Activated CD8-positive, alpha-beta memory T cell treated with anti-CD3 and anti-CD28 coated beads, Interleukin-2, amount 10 ng/mL, durations not matched to agents 7 days and 5 days (primary cell): ENCODE measurements at places on chromosomes 1 and 21.

DNA sequence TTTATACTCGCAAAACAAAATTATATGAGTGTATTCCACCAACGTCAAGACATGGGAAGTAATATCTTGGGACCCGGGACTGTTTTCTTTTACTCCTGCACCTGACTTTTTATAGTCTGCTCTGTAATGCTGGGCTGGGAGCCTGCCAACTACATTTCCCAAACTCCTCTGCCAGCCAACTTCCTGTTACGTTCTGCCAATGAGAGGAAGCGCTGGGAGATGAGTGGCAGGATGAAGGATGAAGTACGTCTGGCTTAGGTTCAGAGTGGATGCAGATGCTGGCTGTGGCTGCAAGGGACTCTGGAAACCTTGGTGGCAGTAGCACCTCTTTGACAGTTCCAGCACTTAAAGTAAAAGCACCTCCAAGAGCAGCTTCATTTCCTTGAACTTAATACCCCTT, 59.6 kb downstream of the USP24 start:
- DNase-seq = no peak

GRCh38 chr1:209646558-209646957, 5.7 kb downstream of the LAMB3 start:
- no peak for DNase-seq

GRCh38 chr1:180925471-180926051, 12.9 kb downstream of the KIAA1614 start:
- no peak for DNase-seq

GRCh38 chr1:119330466-119331189, 38.0 kb upstream of the HAO2 start:
- no peak for DNase-seq

- DNase-seq = no peak
These were observed 7.3 kb downstream of the KIAA2013 start for GRCh38 chr1:11918799-11919519.

DNA sequence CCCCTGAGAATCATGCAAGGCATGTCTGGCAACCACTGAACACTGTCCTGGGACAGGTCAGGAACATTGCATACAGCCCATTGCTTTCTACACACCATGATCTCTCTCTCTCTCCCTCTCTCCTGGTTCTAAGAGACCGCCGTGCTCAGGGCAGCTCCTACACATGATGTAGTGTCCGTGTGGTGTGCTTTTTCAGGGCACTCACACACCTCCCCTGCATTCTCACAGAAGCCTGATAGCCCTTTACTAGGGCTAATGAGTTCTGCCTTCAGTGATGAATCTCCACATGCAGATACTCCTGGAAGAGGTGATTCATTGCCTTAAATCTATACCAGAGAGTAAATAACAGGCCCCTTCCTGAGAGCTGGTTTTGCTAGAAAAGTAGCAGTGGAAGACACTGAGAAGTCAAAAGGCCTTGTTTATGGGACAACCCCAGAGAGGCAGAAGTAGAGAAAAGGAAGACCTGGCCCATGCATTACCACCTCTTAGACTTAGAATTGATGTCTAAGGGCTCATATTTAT, 7.2 kb upstream of the OLFML2B start:
- no peak for DNase-seq

GRCh38 chr21:45970674-45971615, 10.6 kb upstream of the COL6A1 start:
- DNase-seq = peak; percentile 55

DNA sequence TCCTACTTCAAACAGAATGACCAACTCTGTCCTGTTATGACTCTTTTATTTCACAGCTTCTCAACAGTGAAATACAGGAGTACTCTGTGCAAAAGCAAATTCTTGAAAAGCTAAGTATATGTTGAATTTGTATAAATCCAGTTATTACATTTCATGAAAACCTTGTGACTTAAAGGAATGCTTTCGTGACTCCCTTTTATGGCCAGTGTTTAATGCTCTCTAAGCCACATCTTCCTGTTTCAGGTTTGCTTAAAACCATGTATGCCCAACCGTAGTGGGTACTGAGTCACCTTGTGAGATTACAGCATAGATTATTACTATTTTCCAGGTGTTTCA, 40.2 kb upstream of the KIF1B start:
- peak; percentile 65 for DNase-seq

DNA sequence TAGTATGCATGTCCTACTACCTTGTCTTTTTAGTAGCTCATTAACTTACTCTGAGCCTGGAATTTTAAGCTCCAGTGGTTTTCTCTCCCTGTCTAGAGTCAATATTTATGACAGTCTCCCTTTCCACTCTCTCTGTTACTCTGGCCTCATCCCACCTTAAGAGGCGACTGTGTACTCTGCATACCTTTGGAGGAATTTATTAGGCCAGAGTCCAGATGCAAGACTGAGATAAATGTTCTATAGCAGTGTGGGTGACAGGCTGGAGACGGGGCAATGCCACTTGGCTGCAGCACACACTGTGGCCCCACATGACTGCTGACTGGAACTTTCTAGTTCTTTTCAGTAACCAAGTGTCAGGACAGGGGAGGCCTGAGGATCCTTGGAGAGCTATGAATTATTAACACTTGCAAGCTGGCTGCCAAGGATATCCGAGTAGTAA, 4.1 kb upstream of the PDZK1 start:
- DNase-seq = no peak

DNA sequence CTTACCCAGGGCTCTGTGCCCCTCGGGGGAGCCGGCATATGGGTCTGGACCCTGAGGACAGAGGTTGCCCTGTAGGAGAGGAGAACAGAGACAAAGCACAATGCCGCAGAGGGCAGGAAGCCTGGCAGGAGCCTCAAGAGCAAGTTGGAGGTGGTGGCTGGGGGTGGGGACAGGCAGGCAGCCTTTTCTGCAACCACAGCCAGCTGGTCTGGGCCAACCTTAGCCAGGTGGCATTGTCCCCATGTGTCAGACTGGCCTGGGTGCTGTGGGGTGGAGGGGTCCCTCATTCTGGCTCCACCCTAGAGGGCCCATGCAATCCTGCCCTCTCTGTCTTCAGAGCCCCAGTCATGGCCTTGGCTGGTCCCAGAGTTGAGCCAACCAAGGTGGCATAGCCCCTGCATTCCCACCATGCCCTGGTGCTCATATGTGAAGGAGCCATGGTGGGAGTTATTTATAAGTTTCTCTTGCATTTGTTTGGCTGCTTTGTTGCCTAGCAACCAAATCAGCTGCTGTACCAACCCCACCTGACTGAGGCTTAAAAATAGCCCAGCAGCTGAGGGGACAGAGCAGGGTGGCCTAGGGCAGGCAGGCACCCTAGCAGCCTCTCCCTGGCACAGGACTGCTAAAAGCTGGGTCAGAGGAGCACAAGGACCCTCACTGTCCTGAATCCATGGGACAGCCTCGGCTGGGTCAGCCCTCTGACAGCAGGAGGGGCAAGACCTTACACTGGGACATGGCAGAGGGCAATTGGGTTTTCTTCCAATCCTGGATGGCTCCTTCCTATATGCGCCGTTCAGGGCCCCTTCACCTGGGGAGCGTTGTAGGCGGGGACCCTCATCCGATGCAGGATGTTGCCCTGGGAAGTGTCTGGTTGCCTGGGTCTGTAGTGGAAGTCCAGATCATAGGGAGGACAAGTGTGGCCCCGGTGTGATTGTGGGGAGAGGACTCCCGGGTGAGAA, 19.5 kb downstream of the MAP7D1 start:
- no peak for DNase-seq

DNA sequence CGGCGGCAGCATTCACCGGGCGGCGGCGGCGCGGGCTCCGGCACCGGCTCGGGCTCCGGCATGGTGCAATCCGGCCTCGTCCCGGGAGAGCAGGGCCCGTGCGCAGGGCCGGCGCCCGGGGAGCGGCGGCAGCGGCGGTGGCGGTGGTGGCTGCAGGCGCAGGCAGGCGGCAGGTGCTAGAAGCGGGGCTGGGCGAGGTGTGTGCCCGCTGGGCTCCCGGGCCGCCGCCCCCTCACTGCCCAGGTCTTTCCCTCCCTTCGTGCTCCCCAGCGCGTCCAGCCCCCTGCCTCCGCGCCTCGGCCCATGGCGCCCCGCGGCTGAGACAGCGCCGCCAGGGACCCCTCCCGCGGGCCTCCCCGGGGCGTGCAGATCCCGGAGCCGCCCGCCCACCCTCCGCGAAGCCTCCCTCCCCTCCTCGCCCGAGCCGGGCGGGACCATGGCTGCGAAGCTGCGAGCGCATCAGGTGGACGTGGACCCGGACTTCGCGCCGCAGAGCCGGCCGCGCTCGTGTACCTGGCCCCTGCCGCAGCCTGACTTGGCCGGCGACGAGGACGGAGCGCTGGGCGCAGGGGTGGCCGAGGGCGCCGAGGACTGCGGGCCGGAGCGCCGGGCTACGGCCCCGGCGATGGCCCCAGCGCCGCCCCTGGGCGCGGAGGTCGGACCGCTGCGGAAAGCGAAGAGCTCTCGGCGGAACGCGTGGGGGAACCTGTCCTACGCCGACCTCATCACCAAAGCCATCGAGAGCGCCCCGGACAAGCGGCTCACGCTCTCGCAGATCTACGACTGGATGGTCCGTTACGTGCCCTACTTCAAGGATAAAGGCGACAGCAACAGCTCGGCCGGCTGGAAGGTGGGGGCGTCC, 492 bp downstream of the FOXO6 start:
- no peak for DNase-seq

GRCh38 chr1:212458817-212459216, 26.1 kb downstream of the NENF start:
- no peak for DNase-seq

DNA sequence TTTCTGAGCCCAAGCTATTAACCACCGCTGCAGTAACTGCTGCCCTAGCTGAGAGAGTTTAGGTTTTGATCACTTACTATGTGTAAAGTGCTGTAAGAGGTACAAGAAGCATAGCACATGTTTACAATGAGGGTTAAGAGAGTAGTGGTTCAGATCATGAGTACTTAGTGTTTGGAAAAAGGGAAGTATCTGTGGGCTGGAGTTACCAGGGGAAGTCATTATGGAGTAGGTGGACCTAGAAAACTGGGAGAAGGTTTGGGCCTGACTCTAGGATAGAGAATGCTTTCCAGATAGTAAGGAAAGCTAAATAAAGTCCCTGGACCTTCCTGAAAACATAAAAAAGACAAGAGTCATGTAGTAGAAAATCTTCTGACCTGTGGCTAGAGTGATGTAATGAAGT, 149.6 kb upstream of the PLXNA2 start:
- no peak for DNase-seq

- no peak for DNase-seq
These were observed 93.5 kb downstream of the SIK1 start for GRCh38 chr21:43333298-43334062.

DNA sequence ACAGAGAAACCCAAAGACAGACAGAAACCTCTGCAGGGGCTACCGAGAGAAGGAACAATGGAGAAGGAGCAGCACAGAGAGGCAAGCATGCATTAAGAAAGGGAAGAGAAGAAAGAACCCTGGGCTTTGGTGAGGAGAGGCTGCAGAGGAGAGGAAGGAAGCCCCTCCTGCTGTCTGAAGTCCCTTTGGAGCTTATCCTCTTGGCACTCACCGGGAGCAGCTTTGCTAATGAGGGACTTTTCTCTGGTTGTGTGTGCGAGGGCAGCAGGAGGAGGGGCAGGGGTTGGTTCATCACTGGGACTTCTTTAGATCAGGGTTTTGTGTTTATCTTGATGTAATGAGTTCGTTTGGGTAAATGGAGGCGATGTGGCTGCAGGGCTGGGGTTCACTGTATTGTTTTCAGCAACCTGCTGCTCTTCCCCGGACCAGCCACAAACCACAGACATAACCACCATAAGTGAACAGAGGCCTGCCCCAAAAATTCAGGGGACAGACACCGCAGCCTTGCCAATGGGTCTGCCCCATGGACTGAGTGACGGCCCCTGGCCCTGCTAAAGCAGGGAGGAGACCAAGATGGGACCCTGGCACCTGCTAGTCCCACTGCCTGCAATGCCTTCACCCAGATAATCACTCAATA, 100.6 kb downstream of the KCND3 start:
- no peak for DNase-seq

DNA sequence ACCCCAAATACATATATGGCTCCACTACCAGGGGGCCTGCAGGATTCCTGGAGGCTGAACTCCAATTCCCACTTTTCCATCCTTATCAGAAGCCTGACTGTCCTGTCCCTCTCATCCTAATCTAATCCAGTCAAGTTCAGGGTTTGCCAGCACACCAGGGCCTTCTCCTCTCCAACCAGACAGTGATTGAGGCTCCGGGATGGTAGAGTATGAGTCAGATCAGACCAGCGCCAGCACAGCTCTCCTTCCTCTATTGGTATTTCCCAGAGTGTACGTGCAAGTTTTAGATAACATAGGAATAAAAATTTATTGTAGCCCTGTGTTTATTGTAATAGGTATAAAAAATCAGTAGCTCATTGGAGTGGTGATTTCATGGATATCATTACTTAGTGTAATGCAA, 24.5 kb upstream of the RCSD1 start:
- no peak for DNase-seq

DNA sequence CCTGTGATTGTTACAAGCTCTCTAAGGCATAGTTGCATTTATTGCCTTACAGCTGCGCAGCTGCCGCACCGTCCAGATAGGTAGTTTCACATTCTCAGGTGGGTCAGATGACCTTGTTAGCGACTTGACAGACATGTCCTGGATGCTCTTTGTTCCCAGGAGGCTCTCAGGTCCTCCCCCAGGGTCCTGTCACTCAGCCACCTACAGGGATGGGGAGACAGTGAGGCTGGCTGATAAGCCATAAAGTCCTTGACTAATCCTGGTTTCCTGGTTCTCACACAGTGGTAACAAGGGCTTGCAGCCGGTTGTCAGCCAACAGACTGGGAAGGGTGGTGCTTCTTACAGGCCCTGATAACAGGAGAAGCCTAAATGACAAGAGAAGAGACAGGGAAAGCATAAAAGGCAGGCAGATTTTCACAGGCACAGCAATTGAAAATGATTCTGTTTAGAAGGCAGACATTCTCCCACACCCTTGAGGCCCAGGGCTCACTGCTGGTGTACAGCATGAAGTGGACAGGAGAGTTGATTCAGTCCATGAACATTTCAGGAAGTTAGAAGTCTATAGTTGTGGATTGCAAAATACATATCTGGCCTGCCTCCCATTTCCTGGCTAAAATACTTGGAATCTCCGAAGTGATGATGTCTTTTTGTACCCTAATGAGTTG, 2.9 kb downstream of the ARF1 start:
- DNase-seq = no peak

- no peak for DNase-seq
These were observed 9.9 kb upstream of the LRRC39 start for GRCh38 chr1:100187912-100188311.

DNA sequence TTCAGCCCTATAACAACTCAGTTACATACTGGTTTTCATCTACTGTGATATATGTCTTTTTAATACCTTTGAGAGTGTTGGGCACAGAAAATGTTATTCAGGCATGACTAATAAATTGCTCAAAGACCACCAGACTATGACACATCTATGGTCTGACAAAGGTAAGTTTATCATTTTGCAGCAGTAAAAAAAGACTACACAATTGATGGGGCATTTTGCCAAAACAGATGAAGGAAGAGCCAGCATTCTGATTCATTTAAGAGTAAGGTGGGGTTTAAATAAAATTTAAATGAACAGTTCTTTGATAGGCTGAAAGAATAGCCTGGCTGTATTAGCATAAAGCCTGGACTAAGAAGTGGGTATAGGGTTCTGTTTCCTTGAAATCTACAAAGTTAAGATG, 8.8 kb upstream of the RNPC3 start:
- DNase-seq = no peak
